ENCODE measurements at places on chromosomes 5 and 9.

DNA sequence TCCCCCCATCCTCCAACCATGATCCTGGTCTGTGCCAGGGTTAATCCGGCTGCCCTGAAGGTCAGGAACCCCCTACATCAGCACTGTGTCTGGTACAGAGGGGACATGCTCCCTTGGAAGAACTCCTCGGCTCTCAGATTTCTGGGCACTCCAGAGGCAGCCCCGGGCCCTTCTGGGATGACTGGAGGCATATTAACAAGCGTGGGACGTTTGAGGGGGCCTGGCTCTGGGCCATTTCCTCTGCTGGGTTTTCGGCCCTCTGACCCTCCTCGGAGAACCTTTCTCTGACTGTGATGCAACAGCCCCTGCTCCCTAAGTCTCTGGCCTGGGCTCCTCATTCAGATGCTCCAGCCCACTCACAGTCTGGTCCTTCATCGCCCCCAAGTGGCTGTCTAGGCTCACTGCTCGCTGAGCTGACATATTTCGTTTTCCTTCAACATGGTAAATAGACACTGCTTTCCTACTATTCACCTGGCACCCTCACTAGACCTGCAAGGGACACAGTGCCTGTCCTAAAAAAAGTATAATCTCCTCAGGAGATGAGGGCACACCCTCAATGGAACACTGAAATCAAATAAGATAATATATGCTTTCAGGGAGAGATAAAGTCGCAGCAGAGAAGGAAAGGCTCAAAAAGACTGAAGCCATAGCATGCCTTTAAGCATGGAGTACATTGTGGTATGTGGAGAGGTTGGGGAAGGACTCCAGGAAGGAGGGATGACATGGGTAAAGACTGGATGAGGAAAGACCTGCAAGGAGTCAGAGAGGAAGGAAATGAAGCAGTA, 404.7 kb upstream of the TRPC7 start:
- H3K36me3 ChIP-seq, result no peaks in the 10 kb centered on the region
- H3K4me1 ChIP-seq, result no peaks in the 10 kb centered on the region
- H3K27ac ChIP-seq, result no peak overlapping the region
- peaks cover 43% of the 10 kb centered on the region for H3K27me3 ChIP-seq
- peak; percentile 33 for DNase-seq
- no peak overlapping the region for H3K4me3 ChIP-seq

- peak overlapping the region; percentile 25 for H3K27ac ChIP-seq
- no peaks in the 10 kb centered on the region for H3K27me3 ChIP-seq
- no peak for DNase-seq
- no peak overlapping the region for H3K4me3 ChIP-seq
- no peaks in the 10 kb centered on the region for H3K36me3 ChIP-seq
Observed at GRCh38 chr9:15211815-15212495, 95.1 kb downstream of the TTC39B start.

GRCh38 chr5:73142035-73142434, 21.7 kb downstream of the TMEM171 start:
- H3K27ac ChIP-seq, result no peak overlapping the region
- peaks cover 45% of the 10 kb centered on the region for H3K27me3 ChIP-seq
- no peak for DNase-seq
- H3K4me1 ChIP-seq, result no peaks in the 10 kb centered on the region

- peaks cover 40% of the 10 kb centered on the region for H3K27me3 ChIP-seq
- no peaks in the 10 kb centered on the region for H3K4me1 ChIP-seq
- H3K4me3 ChIP-seq, result no peak overlapping the region
- no peaks in the 10 kb centered on the region for H3K36me3 ChIP-seq
- H3K27ac ChIP-seq, result no peak overlapping the region
- no peak for DNase-seq
Observed at GRCh38 chr5:39195198-39195826, 24.1 kb downstream of the FYB1 start.

- H3K36me3 ChIP-seq, result no peaks in the 10 kb centered on the region
- no peak for DNase-seq
- H3K4me3 ChIP-seq, result no peak overlapping the region
- H3K27ac ChIP-seq, result no peak overlapping the region
- peaks cover 83% of the 10 kb centered on the region for H3K4me1 ChIP-seq
- no peaks in the 10 kb centered on the region for H3K27me3 ChIP-seq
Observed at GRCh38 chr5:124658867-124659557, 87.4 kb downstream of the ZNF608 start.
